ENCODE measurements at places on chromosomes 3 and 15. TPM values are rescaled to one million over a fixed set of nuclear protein-coding genes. Genes with fewer than 3 reads are reported as not detected.

DNA sequence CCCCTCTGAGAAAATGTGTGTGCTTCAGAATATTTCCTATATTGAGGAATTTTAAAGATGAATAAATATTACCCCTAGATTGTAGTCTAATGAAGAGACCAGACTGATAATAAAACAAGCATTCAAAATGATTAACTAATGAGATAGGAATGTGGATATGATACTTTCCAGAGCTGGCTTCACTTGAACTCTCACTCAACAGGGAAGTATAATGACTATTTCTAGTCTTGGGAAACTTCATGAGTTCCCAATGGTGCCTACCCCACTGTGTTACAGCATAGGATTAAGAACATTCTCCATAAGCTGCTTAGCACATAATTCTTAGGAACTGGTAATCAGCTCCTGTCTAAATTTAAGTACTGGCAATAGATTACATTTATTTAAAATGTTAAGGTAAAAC is 261.5 kb upstream of the ZNF385D start:
- no peak for DNase-seq

GRCh38 chr3:196712514-196713413 is 587 bp downstream of the PIGX start:
- peak; percentile 62 for DNase-seq

EXD1 gene
- not detected for total RNA-seq

- DNase-seq = no peak
Observed at GRCh38 chr3:36211652-36211999, 168.7 kb upstream of the STAC start.

- peak; percentile 22 for DNase-seq
Observed at GRCh38 chr3:53799338-53799865, 46.8 kb downstream of the CHDH start.

DNA sequence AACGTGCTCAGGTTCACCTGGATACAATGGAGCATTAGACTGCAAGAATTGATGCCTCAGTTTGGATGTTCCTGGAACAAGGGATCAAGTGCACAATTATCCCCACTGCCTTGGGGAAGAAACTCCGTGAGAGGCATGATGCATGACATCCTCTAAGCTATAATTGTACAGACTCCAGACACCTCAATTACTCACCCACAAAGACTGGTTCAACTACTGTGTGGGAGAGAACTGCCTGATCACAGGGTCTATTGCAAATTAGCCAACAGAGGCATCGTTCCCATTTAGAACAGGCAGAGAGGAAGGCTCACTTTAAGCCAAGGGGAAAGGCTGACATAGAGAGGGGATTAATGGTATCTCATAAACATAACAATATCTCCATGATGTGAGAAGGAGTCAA is 43.5 kb downstream of the ARRDC4 start:
- no peak for DNase-seq

DNA sequence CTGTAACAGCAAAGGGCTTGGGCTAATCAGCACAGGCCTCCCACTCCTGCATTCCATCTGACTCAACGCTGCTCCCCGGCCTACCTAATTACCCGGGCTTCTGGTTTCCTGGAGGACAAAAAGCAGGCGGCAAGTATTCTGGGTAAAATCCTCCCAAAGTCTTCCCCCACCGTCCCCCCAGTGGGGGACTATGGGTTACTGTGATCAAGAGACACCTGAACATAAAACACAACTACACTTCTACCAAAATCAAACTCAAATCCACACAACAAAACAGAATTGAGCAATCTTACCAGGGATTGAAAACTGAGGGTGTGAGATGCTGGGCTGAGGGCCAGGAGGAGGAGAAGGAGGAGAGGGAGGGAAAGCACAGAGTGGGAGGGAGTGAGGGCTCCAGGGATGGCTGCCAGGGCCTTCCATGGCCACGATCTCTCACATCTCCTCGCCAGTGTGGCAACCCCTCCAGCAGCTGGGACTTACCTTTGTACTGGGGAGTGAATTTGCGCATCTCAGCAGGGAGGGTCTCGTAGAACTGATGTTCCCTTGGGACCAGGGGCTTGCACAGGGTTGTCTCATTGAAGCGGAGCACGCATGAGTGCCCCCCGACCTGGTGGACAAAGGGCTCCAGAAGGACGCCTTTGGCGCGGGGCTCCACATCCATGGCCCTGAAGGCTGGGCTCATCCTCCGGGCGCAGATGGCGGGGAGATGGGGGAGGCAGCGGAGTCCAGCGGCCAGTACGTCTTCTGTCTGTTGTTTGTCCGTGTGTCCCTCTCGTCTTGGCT is 9.1 kb upstream of the NCKIPSD start:
- DNase-seq = peak; percentile 91

- no peak for DNase-seq
Observed at GRCh38 chr15:70817266-70817665, 36.7 kb downstream of the LARP6 start.

DNA sequence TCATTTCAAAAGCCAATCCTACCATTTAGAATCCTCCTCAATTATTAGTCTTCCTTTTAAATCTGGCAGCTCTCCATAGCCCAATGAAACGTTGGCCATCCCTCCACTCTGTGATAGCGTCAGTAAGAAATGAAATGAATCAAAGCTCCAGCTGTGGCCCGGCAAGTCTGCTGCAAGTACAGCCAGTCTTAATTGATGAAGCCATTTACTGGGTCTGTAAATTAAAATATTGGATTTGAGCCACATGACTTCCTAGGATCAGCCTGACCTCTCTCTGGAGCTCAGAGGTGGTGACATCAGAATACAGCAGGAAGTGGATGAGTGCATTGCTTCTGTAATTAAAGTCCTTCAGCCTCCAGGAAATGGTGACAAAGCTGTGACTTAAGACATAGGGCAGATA is 347.0 kb upstream of the LMCD1 start:
- no peak for DNase-seq

- no peak for DNase-seq
Observed at GRCh38 chr3:182436547-182436946, 356.8 kb upstream of the ATP11B start.

- peak; percentile 42 for DNase-seq
Observed at GRCh38 chr3:53794597-53794996, 51.6 kb downstream of the CHDH start.

C15orf62 gene
- 0.57 TPM for total RNA-seq

MME gene
- 50.4 TPM for total RNA-seq

INKA1 gene
- total RNA-seq = 4.4 TPM

GRCh38 chr3:20573175-20573574 is 387.2 kb upstream of the SGO1 start:
- peak; percentile 85 for DNase-seq

DNA sequence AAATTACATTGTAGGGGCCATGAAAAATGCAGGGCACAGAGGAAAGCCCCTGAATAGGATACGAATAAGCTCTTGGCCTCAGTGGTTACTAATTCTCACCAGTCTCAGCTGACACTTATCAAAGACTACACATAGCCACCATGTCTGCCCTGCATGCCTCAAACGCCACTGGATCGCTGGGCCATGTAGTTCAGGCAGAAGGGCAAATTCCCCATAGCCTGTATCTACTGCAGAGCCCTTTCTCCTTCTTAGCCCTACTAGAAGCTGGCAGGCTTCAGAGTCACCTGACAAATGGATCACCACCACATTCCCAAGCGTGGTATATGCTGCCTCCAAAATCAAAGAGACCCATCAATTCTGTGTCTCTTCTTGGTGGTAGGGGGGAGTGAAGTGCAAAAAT is 177.4 kb downstream of the MINAR1 start:
- DNase-seq = no peak

TMEM212 gene
- total RNA-seq = not detected

ERICH6 gene
- total RNA-seq = 0.41 TPM

DNA sequence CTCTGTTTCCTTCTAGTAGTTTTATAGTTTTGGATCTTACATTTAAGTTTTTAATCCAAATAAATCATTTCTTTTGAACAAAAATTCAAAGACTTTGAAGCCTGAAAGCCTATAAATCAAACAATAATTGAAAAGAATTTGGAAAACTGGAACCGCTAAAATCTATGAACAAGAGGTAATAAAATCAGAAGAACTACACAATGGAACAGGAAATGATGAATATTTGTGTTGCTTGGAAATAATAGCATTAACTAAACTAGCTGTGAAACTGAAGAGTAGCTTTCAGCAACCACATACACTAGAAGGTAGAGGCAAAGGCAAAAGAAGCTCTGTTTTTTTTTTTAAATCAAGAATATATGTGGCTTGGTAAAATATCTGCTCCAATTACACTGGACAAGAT is 147.9 kb upstream of the ABI3BP start:
- DNase-seq = peak; percentile 9

GOLGA6L25 gene
- not detected for total RNA-seq

- DNase-seq = no peak
Observed at GRCh38 chr15:40545457-40545856, 19.4 kb downstream of the CCDC32 start.

DNA sequence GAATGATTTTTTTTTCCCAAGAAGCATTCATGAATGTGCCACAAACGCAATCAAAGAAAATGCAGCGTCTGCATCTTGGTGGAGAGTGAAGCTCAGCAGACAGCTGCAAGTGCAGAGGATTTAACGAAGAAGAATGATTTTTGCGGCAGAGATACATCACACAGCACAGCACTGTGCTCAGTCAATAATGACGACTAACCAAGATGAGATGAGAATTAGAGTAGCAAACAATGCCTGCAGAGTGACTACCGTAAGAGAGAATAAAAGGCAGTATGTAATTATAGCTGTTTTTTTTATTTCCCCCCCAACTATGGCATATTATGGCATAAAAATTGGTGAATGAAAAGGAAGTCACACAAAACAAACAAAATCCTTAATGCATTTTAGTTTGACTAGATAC is 218.0 kb upstream of the ROBO1 start:
- DNase-seq = no peak

GRCh38 chr3:157111518-157111917 is 48.4 kb downstream of the CCNL1 start:
- DNase-seq = no peak

CLDND1 gene
- total RNA-seq = 65.2 TPM

STRA6 gene
- 0.18 TPM for total RNA-seq

DNA sequence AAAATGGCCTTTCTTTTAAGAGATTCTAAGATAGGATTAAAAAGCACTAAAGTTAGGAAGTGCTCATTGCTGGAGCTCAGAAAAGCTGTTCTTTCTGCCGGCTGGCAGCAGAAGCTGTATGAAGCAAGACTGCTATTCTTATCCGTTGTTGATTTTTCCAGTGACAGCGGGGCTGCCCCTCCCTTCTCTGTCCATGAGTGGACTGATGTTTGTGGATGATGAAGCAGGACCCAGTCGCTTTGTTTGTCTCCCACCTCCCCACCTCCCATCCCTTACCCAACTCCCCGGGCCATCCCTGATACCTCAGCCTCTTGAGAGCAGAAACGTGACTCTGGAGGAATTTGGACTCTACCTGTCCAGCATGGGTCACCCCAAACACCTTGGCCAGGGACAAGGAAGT is 10.3 kb upstream of the MUSTN1 start:
- peak; percentile 77 for DNase-seq

- no peak for DNase-seq
Observed at GRCh38 chr3:188106887-188107830, 46.8 kb upstream of the LPP start.

DNA sequence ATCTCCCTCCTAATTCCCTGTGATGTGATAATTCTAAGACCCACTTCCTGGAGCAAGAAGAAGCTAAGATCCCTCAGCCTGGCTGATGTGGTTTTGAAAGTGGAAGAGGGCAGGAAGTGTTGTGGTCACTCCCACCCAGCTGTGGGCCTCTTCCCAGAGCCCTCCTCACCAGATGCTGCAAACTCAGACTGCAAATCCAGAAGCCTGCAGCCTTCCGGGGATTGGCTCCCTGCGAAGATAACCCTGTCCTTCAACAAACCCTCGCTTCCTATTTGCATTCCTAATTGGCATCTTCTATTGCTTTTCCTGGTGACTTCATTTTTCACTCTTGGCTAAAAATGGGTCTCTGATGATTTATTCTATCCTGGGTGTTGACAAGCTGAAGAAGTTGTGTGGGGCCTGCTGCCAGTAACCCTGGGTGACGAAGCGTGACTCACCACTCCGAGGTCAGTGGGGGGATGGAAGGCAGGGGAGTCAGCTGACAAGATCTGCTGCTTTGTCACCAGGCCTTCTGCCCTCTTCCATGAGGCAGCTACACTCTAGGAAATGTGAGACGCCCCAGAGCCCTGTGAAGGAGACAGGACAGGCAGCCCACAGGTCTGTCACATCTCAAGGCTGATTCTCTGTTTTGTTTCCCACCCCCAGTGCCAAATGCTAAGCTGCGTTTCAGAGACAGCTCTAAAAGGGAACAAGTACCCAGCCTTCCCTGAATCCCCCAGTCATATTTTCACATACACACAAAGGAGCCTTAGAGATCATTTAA is 99.7 kb upstream of the LIPC start:
- DNase-seq = peak; percentile 100

- DNase-seq = no peak
Observed at GRCh38 chr3:68664276-68664675, 268.1 kb downstream of the TAFA4 start.

All from fibroblast of the aortic adventitia (primary cell).